NCI-H2081 (cell line): ENCODE measurements at places on chromosomes 7 and 10.
A peak's percentile ranks its signal among the peaks of the same experiment; 100 is the strongest.

DNA sequence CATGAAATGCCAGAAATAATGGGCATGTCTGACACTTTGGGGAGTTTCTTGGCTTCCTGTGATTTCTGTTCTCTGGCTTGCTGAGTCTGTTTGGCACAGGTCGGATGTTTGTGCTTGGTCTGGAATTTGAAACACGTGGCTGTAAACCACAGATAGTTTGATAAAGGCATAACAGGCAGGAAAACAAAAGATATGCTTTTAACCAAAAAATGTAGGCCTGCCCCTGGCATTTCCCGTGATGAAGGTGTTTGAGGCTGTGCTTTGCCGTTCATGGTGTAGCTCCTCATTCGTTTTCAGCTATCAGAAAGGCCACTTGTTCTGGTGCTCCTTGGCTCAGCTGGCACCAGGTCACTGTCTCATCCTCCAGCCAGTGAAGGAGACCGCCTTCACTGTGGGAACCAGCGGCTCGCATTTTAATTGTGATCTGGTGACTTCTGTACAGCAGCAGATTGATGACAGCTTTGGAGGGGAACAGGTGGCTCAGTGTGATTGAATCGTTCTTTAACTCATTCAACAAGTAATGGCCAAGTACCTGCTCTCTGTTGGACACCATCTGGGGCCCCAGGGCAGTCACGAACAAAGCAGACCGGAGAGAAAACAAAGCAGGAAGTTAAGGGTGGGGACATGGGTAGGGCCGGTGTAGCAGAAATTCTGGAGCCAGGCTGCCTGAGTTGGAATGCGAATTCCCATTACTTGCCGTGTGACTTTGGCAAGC lies 111.5 kb downstream of the CCNY start:
- DNase-seq: peak; percentile 68

DNA sequence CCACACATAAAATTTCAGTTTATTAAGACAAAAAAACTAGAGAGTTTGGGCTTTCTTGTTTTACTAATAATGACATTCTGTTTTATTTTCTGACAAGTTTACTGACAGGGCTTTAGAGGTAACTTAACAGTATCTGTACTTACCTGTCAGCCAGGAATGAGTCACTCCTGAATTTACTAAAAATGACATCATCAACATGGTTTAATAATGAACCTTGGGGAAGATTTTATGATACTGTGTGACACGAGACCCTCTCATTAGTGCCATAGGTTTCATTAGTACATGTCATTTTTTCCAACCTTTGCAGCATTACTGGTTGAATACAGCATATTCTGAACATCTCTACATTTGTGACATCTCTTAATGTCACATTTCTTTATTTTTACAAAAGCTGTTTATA lies 131.1 kb downstream of the KCND2 start:
- DNase-seq: no peak

DNA sequence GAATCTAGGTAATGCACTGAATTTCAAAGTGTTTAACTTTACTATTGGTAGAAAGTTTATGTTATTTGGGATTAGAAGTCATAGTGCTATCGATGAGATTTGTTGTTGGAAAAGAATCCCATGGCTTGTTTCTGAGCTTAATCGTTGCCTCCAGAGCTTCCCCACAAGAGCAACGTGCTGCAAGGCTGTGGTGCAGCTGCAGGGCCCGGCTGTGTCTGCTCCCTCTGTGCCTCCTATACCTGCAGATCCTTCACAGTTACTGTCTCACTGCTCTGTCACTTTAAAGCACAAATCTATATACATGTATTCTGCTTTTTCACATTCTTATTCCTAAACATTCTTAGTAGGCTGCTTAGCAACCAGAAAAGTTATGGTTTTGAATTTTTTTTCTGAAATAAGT lies 826.6 kb upstream of the COBL start:
- DNase-seq: no peak

DNA sequence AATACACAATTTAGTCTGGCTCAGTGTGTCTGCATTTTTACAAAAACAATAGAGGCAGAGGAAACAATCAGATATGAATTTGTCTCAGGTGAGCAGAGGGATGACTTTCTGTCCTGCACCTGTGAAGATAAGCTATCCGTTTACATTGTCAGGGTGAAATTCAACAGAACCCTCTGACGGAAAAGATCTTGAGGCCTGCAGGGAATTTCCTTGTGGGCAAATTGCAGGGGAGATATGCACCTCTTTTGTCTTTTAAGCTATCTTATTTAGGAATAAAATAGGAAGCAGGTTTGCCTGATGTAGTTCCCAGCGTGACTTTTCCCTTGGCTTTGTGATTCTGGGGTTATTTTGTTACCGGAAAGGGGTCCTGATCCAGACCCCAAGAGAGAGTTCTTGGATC lies 325.1 kb downstream of the GALNT17 start:
- no peak for DNase-seq

- no peak for DNase-seq
Measured at GRCh38 chr10:14026325-14026724, 304.4 kb downstream of the FRMD4A start.

GRCh38 chr10:50310560-50311174 lies 59.4 kb upstream of the ASAH2 start:
- peak; percentile 7 for DNase-seq

- DNase-seq: no peak
Measured at GRCh38 chr10:111125102-111125501, 48.3 kb downstream of the ADRA2A start.

GRCh38 chr7:142808802-142809583 lies 38.2 kb downstream of the PRSS2 start:
- no peak for DNase-seq

- DNase-seq: no peak
Measured at GRCh38 chr7:50864694-50865093, 82.0 kb upstream of the GRB10 start.

DNA sequence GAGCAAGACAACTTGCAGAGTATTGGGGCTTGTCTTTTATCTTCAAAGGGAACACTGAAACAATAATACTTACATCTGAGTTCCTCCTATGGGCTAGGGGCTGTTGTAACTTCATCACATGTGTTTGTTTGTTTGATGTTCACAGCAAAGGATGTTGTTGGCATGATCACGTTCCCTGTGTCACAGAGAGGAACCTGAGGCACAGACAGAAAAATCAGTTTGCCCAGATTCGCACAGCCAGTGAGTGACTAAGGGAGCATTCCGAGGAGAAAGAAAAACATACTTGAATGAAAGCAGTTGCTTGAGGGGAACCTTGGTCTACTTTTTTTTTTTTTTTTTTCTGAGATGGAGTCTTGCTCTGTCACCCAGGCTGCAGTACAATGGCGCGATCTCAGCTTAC lies 87.2 kb upstream of the PFKP start:
- DNase-seq: no peak

DNA sequence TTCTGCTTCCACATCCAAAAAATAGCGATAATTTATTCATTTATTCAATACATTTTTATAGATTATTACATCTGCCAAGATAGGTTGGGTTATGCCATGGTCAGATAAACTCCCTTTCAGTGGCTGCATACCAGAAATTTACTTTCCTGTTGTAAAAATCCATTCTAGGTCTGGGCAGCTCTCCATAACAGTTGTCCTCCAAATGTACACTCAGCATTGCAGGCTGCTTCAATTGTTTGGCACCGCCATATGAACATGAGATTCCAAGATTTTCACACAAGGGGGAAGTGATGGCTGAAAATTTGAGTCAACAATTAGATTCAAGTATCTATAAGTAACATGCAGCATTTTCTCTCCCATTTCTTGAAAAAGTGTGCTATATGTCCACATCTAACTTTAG lies 568.7 kb downstream of the ETV1 start:
- no peak for DNase-seq

- DNase-seq: no peak
Measured at GRCh38 chr10:28849821-28850220, 172.5 kb downstream of the BAMBI start.

DNA sequence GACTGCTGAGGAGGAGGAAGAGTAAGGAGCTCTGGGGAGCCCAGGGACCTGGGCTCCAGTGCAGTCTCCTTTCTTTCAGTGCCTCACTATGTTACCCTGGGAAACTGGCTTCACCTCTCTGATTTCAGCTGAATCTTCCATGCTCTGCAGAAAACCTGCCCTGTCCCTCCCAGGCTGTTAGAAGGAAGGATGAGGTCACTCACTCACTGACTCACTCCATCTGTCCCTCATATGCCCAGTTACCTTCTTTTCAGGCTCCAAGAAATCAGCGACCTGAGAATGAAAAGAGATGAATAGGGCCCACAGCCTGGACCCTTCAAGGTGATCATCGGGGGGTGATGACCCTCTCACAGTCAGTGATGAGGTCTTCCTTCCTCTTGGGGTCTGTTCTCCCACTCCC lies 481 bp downstream of the SFTPA2 start:
- no peak for DNase-seq

DNA sequence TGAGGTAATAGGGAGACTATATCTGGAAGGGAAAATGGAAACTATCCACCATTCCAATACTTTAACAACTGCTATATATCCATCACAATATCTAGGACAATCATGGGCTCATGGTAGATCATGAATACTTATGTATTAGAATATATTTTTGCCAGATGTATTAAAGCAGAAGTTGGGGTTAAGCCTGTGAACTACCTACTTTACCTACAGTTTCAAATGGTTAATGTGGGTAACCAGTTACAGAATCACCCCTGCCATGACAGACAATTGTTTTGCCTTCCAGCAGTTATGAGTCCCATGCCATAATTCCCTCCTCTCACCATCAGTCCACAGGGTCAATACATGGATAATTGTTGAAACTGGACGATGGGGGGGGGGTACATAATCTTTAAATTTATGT lies 29.9 kb upstream of the RAPGEF5 start:
- no peak for DNase-seq

DNA sequence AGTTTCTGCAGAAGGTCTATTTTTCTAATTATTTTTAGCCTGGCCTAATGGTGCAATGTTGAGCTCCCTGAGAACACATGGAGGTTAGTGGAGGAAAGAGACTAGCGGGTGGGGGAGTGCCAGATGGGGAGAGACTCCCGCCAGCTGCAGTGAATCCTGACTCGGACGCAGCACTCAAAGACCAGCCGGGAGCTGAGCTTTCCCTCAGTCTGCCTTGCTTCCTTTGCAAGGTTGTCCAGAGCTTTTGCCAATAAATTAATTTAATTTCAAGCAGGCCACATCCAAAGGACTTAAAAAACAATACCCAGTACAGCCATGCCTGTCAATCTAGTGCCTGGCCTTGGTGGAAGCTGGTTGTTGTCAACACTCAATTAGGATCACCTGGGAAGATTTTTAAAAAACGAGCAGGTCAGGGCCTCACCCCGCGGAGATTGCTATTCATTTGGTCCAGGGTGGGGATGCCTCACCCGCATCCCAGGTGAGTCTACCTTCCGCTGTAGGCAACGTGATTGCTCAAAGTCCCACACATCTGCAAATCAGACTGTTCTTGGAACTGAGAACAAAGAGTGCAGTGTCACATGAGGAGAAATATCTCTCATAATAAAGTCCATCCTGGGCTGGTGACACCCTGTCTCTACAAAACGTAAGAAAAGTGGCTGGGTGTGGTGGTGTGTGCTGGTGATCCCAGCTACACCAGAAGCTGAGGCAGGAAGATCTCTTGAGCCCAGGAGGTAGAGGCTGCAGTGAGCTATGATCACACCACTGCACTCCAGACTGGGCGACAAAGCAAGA lies 4.0 kb downstream of the CLRN3 start:
- no peak for DNase-seq

- DNase-seq: no peak
Measured at GRCh38 chr7:118836933-118837332, 612.4 kb downstream of the ANKRD7 start.

GRCh38 chr10:79981450-79982361 lies 32.8 kb upstream of the SFTPD start:
- DNase-seq: peak; percentile 73

GRCh38 chr7:157411580-157411979 lies 74.8 kb downstream of the DNAJB6 start:
- DNase-seq: no peak

GRCh38 chr7:16791905-16792698 lies 12.7 kb downstream of the AGR2 start:
- DNase-seq: no peak

DNA sequence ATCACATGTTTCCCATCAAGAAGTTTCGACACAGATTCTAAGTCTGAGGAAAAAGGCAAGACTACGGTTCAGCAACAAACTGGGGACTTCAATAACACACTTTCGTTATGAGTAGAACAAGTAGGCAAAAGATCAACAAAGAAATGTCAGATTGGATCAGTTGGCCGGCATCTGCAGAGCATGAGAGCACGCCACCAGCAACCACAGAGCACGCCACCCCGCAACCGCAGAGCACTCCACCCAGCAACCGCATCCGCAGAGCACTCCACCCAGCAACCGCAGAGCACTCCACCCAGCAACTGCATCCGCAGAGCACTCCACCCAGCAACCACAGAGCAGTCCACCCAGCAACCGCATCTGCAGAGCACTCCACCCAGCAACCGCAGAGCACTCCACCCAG lies 89.7 kb upstream of the FAM20C start:
- no peak for DNase-seq

- DNase-seq: no peak
Measured at GRCh38 chr10:71218046-71218650, 5.8 kb downstream of the UNC5B start.

DNA sequence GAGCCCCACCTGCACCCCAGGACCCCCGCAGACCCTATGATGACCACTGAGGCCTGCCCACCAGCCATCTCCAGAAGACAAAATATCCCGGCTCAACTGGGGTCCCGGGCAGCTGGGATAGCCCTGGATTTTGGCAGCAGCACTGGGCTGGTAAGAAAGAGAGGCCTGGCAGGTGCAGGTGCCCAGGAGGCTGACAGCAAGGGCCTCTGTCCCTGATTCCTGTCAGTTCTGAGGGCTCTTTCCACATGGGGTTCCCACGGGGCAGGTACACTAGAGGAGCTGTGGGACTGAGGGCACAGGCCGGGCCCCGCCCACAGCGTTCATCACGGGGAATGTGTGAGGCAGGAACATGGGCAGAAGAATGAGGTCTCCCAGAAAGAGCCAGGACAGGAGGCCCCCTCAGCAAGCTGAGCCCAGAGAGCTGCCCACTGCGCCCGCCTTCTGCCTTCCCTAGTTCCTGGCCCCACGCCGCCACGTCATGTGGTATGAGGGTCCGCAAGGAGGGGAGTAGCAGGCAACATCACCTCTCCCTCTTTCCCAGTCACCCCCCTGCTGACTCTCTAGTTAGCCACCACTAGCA lies 12.8 kb upstream of the NDST2 start:
- no peak for DNase-seq

DNA sequence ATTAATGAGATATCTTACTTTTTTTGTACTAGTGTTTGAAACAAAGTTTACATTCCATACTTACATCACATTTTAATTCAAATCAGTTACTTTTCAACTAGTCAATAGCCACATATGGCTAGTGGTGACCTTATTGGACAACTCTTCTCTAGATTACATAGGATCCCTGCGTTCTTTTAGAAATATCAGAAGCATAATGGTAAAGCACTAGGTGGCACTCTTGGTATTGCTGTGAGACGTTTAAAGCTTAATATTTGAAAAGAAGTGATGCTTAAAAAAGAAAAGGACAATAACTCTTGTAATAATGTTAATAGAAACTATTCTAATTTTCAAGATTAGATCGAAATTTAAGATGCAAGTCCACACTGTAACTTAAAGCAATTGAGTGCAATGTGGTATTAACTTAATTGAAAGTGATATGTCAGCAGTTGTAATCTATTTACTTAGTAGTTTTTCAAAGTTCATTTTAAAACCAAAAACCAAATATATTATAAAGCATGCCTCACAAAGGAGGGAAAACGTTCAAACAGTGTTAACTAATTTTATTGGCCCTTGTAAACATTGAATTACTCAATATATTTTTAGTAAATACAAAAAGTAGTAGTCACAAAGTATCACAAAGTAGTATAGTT lies 339.1 kb downstream of the ATRNL1 start:
- DNase-seq: peak; percentile 11
